Mesenteric fat pad (tissue), 1 donor: ENCODE measurements at places on chromosomes 13 and 19. TPM values are rescaled to one million over a fixed set of nuclear protein-coding genes. Genes with fewer than 3 reads are reported as not detected.
A peak's percentile ranks its signal among the peaks of the same experiment; 100 is the strongest.

GRCh38 chr19:38394488-38394887 is 6.0 kb downstream of the SPRED3 start:
- no peak for DNase-seq

DNA sequence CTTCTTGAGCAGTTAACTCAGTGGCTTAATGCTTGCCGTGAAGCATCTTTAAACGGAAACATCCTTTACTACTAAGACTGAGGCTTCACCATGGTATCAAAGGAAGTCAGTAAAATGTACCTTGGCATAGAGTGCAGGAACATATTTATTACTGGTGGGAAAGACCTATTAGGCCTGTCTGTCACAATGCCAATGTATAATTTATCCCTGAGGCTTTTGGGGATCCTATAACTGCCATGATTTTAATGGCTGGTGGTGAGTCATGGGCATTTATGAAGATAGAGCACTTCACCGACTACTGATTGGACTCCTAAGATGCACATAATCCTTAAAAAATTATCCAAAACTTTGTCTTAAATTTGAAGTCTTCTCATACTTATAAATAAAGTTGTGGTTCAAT is 79.6 kb downstream of the FGF14 start:
- DNase-seq: no peak

DNA sequence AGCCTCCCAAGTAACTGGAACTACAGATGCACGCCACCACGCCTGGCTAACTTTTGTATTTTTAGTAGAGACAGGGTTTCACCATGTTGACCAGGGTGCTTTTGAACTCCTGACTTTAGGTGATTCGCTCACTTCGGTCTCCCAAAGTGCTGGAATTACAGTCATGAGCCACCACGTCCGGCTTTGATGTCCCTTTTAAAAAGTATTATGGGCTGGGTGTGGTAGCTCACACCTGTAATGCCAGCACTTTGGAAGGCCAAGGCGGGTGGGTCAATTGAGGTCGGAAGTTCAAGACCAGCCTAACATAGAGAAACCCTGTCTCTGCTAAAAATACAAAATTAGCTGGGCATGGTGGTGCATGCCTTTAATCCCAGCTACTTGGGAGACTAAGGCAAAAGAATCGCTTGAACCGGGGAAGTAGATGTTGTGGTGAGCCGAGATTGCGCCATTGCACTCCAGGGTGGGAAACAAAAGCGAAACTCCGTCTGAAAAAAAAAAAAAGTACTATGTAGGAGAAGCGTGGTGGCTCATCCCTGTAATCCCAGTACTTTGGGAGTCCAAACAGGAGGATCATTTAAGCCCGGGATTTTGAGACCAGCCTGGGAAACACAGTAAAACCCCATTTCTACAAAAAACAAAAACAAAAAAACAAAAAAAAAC is 22.8 kb upstream of the ERVV-1 start:
- DNase-seq: peak; percentile 20

Gene ZNF729
- not detected for total RNA-seq

Gene UPF1
- total RNA-seq: 53.8 TPM

DNA sequence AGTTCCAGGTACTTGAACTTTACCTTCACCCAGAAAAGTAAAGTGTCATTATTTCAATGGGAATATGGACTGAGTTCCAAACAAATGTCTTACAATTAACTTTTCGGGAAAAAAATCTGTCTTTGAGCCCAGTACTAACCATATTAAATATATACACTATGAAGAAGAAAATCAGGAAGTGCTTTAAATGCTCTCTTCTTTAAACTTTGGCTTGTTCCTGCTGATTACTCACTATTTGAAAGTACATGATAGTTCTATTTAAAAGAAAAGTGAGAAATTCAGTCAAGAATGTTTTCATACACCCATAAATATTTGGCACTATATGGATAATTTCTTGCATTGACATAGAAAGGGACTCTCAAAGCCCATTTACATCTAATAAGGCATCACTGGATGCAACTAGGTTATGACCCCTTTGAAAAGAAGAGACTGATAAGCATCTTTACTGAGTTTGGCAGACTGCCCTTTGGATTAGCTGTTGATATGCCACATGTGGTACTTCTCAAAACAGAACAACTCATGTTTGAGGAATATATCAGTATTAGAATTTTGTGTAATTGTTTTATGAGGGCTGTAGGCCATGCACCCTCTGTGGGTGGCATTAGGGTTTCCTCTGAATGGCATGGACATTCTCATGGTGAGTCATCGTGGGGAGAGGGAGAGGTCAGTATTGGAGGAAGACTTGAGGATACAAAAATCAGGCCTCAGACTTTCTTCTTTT is 25.0 kb upstream of the VWA8 start:
- no peak for DNase-seq

GRCh38 chr19:55581145-55581822 is 636 bp upstream of the ZNF579 start:
- DNase-seq: no peak

Gene APOE
- 162 TPM for total RNA-seq

Gene C1QTNF9
- 1.0 TPM for total RNA-seq

DNA sequence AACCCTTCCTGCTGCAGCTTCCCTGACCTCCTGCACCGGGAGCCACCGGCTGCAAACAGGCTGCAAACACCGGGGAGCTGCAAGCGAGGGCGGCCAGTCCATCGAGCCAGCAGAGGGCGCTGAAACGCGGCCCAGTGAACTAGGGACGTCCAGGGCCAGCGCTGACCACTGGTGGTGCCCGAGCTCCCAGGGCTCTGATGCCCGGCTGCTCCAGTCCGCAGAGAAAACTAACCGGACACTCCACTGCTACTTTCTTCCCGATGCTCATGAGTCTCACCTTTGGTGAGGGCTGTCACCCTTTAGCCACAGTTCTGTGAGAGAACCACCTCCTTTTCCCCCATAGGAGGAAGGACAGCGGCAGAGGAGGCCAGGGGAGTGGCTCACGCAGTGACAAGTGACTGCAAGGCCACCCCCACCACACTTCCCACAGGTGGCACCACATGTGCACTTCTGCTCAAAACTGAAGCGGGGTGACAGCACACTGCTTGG is 82.8 kb upstream of the MTIF3 start:
- peak; percentile 94 for DNase-seq

GRCh38 chr13:91247768-91248167 is 99.7 kb upstream of the MIR17HG start:
- DNase-seq: no peak

- DNase-seq: no peak
These were observed 103.7 kb downstream of the IRS2 start for GRCh38 chr13:109682534-109683244.

GRCh38 chr13:50225193-50226155 is 210.2 kb downstream of the KCNRG start:
- no peak for DNase-seq

DNA sequence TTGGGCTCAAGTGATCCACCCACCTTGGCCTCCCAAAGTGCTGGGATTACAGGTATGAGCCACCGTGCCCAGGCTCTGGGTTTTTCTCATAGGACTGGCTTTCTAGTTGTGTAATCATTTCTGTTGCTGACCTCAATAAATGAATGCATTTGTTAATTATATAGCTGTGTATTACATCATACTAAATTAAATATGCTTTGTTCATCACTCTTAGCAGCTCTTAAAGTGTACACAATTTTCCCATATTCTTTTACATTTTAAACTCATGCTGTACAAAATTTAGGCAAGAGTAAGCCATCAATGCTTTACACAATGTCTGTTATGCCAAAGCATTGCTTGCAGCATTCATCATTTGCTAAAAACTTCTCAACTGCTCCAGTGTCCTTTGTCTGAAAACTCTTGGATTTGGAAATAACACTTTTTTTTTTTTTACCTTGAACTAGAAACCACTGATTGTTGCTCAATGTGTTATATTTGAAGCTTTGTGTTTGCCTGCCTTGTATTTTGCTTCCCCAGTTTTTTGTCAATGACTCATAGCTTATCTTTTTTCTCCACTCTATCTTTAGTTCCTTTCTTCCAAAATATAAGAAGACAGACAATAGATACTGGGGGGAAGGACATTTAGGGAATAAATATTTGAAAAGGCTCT is 31.4 kb downstream of the CCDC122 start:
- DNase-seq: no peak

GRCh38 chr13:21511849-21512248 is 52.7 kb upstream of the ZDHHC20 start:
- no peak for DNase-seq

DNA sequence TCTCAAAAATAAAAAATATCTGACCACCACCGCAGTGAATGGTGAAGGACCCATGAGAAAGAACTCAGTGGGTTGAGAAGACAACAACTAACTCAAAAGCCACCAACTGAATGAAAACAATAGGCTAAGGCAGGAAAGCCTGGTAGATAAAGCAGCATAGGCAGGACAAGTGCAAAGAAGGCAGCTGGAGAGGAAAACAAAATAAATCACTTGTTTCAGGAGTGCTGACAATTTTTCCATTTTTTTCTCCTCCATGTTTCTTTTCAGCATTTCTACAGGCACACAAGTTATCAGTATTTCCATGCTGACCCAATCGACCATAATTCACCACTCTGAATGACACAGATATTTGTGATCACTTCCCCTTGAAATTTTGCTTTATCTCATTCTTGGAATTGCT is 597.8 kb downstream of the LIG4 start:
- DNase-seq: no peak

- no peak for DNase-seq
These were observed 194.5 kb downstream of the DACH1 start for GRCh38 chr13:71672512-71672911.

- no peak for DNase-seq
These were observed 146.3 kb upstream of the WASF3 start for GRCh38 chr13:26411206-26411605.

DNA sequence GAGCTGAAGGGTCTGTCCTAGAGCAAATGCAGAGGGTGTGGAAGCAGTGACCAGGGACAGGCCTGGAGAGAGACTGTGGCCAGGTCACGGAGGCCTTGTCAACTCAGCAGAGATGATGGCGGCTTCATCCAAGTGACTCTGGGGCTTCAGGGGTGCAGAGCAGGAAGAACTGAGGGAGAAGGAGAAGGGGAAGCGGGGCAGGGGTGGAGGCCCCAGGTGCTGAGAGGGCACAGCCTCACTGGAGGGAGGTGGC is 299.1 kb downstream of the ZNF536 start:
- peak; percentile 71 for DNase-seq

Gene IL12RB1
- total RNA-seq: 2.3 TPM

GRCh38 chr13:109275852-109276251 is 510.5 kb downstream of the IRS2 start:
- DNase-seq: no peak

DNA sequence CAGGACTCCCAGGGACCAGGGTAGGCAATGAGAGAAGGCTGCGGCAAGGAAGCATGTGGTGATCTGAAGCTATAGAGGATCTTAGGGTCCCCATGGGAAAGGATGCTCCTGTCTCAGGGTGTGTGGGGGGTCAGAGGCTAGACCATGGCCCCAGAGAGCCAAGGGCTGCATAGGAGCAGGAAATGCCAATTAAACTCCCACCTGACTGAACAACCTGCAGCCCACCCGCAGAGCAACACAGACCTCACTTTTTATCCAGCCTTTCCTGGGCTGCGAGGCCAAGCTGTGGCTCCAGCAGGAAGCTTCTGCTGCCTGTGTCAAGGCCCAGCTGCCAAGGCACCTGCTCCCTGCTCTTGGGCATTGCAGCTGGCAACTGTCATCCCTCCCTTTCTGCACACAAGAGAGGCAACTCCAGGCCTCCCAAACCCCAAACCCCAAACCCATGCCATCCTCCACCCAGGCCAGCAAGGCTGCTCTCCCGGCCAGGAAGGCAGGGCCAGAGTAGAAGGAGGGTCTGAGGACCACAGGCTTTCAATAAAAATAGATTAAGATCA is 290.1 kb downstream of the FOXO1 start:
- no peak for DNase-seq

DNA sequence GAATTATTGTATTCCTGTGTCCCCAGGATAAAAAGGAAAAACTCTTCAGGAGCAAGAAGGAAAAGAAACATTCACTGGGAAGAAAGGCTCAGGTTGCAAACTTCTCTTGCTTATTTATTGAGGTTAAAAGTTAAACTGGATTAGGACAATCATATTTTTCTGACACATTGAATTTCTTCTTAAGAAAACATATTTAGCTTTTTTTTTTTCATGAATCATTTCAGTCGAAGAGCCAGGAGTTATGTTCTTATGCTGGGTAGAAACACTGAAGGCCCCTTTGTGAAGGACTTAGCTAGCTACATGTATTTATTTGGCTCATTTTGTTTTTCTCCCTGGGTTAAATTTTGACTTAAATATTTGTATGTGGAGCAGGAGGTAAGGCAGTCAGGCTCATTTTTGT is 434.0 kb downstream of the KLF5 start:
- no peak for DNase-seq

DNA sequence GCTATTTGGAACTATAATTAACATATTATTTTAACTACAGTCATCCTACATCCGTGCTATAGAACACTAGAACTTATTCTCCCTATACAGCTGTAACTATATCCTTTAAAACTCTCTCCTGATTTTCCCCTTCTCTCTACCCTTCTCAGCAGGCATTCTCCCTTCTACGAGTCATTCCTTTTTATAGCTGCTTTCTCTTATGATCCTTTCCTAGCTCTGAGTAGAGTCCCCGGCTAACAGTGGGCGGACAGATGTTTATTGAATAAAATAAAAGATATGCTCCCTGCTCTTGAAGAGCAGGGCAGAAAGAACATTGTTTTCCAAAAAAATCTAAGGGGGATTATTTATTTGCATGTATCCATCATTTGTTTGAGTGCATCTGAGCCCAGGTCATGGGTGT is 246.5 kb upstream of the TMTC4 start:
- DNase-seq: no peak

DNA sequence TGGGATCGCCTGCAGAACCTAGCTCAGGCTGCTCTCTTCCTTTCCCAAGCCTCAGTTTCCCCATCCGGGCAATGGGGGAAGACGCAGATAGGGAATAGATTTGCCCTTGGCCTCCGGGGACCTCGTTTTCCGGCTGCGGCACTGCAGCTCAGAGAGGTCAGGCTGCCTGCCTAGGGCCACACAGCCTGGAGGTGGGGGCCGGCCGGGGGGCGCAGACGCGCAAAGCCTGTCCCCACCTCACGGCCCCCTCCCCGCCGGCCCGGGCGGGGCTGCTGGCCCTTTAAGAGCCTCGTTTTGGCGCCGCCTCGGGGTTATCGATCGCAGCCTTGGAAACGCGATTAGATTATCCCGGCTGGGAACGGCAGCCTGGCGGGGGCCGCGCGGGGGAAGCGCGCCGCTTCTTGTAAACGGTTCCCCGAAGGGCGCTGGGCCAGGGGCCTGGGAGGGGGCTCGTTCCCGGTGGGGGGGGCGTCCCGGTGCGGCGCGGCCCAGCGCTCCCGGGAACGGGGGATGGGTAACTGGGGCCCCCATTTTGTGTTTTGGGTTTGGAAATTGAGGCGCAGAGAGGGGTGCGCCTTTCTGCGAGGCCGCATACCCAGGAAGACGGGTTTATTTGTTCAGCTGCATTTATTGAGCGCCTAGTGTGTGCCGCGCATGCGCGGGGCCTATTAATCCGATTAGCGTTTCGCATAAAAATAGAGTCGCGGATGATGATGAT is 23.4 kb upstream of the TCF3 start:
- no peak for DNase-seq

Gene OR4F17
- not detected for total RNA-seq

Gene MFSD12
- total RNA-seq: 63.1 TPM

Gene CEACAM21
- 2.1 TPM for total RNA-seq

Gene IGSF23
- total RNA-seq: not detected
